ENCODE measurements at places on chromosomes 12 and 14. TPM values are rescaled to one million over a fixed set of nuclear protein-coding genes. Genes with fewer than 3 reads are reported as not detected.

TSPAN11 gene
- total RNA-seq = not detected

OR8S1 gene
- not detected for total RNA-seq

PMEL gene
- total RNA-seq = 0.59 TPM

MIP gene
- not detected for total RNA-seq

COCH gene
- 0.23 TPM for total RNA-seq

DHRS2 gene
- total RNA-seq = 1.1 TPM

CCDC38 gene
- not detected for total RNA-seq

OR4L1 gene
- total RNA-seq = not detected

PDE6H gene
- total RNA-seq = not detected

KRT80 gene
- total RNA-seq = 27.4 TPM

All from MCF 10A (cell line).